Naive thymus-derived CD8-positive, alpha-beta T cell (primary cell): ENCODE measurements at places on chromosomes 1 and 21. TPM values are rescaled to one million over a fixed set of nuclear protein-coding genes. Genes with fewer than 3 reads are reported as not detected.
A peak's percentile ranks its signal among the peaks of the same experiment; 100 is the strongest.

DNA sequence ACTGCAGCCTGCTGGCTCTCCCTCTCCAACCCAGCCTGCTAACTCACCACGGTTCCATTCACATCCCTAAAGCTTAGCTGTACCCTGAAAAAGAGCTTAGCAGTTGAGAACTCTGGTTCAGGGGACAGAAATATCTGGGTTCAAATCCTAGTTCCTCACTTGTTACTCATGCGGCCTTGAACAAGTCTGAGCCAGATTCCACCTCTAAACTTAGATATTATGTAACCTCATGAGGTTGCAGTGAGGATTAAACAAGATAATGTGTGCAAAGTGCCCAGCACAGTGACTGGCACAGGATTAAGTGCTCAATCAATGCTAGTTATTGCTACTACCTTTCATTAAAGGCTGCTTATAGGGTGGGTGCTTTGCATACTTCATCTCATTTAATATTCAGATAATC lies 41.3 kb upstream of the DHCR24 start:
- no peak for DNase-seq

DIO1 gene
- polyA plus RNA-seq = not detected

DNA sequence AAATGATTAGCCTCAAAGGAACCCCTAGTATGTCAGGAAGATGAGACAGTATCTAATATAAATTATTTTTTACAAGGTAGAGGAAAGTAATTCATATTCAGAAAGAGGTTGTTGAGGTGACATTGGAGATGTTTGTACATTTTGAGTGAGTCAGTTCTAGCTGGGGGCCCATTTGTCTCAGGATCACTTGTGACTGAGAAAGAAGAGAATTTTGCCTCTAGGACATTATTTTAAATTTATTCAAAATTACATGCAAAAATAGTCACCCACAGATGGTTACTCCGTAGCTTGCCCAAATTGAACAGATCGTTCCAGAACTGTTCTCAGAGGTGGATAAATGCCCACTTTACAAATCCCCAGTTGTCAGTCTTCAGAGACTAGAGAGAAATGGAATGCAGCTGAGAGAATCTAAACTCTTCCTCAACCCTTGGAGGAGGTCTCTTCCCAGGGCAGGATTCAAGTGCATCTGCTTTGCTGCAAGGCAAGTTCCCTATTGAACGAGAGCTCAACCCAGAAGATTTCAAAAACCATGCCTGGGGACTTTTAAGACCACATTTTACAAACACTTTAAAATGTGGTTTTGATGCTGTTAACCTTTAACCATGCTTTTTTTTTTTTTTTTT lies 987.8 kb upstream of the ADAMTS5 start:
- no peak for DNase-seq

- DNase-seq = peak; percentile 24
These were observed 21.9 kb downstream of the TSNAX start for GRCh38 chr1:231550448-231550781.

SLAMF9 gene
- not detected for polyA plus RNA-seq

GRCh38 chr1:6747674-6748073 lies 37.6 kb upstream of the CAMTA1 start:
- DNase-seq = no peak

NBPF6 gene
- not detected for polyA plus RNA-seq

GRCh38 chr21:37338671-37339551 lies 27.7 kb upstream of the DYRK1A start:
- DNase-seq = no peak

DNA sequence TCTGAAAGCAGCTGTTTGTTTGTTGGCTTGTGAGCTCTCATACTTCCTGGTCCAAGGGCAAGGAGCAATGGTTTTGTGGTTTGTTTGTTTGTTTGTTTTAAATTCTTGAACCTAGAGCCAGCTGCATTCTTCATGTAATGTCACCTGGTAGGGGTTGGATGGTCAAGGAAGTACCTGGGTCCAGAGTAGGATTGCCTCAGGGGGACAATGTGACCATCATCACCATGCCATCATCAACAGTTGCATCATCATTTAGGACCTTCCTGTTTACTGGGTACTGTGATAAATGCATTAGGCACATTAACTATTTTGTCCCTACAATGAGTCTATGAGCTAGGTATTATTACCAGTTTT lies 14.7 kb upstream of the MYOG start:
- DNase-seq = no peak

BRINP3 gene
- not detected for polyA plus RNA-seq

GRCh38 chr1:72280131-72280530 lies 2.2 kb downstream of the NEGR1 start:
- DNase-seq = no peak

DNA sequence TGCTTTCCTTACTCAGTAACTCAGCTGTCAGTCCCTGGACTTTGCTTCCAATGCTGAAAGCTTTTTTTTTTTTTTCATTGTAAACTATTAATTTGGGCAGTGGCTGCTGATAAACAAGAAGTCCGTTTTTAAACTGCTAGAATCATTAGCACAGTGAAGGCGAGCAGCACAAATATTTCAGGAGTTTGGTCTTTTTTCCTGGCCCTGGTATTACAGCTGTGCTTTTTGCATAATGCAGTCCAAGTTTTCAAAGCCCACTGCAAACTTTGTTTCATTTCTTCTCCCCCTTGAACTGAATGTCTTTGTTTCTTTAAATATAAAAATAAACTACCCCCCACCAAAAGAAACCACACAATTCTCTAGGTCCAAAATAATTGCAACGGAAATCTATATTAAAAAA lies 6.6 kb downstream of the GLIS1 start:
- DNase-seq = no peak

GRCh38 chr1:11978301-11978700 lies 1.9 kb upstream of the MFN2 start:
- no peak for DNase-seq

MIXL1 gene
- not detected for polyA plus RNA-seq

GRCh38 chr1:25505656-25506385 lies 37.6 kb upstream of the LDLRAP1 start:
- DNase-seq = no peak

DNA sequence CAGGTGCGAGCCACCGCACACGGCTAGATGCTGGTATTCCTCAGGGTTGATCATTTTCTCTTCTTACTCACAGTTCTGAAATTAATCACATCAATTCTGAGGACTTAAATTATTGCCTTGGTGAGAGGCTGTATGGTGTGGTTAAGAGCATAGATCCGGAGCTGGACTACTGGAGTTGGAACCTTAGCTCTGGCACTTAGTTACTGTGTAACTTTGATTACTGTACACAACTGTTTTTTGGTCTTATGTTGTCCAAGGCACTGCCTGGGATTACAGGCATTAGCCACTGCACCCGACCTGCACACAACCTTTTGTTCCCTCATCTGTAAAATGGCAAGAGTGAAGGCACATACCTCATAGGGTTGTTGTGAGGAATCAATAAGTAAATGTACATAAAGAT lies 25.6 kb upstream of the THRAP3 start:
- no peak for DNase-seq

DNA sequence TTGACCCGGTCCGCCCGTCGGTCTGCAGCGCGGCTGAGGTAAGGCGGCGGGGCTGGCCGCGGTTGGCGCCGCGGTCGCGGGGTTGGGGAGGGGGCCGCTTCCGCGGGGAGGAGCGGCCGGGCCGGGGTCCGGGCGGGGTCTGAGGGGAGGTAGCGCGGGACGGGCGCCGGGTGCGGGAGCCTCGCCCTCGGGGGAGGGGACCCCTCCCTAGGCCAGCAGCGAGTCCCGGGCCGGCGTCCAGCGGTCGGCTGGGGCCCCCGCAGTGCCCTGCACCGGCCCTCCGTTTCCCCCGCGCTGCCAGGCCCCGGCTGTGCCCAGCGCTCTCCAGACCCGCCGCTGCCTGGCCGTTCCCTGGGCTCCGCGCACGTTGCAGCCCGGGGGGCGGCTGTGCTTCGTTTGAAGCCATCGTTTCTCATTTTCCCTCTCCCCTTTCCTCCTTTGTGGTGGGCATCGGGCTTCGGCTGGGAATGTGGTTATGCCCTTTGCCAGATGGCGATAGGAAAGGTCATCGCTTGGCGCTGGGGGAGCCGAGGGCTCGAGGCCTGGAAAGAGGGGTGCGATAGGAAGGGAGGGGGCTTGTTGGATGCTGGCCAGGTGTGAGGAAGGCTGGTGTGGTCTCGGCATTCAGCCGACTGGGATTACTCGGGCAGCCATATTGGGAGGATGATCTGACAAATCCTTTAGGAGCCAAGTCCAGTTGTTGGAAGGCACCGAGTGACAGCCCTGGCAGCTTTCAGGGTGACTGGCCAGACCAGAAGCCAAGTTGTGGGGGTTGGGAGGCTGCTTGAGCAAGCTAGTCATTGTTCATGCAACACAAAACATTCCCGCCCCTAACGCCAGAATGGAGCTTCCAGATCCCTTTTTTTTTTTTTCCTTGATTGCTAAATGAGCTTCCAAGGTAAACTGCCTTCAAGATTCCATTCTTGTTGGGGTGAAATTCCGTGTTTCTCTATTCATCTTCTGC lies 753 bp downstream of the KIF1B start:
- DNase-seq = no peak

ACKR1 gene
- polyA plus RNA-seq = not detected

- DNase-seq = no peak
These were observed 16.5 kb upstream of the A3GALT2 start for GRCh38 chr1:33337441-33337840.
